ENCODE measurements at places on chromosomes 5 and 9. TPM values are rescaled to one million over a fixed set of nuclear protein-coding genes. Genes with fewer than 3 reads are reported as not detected.

DNA sequence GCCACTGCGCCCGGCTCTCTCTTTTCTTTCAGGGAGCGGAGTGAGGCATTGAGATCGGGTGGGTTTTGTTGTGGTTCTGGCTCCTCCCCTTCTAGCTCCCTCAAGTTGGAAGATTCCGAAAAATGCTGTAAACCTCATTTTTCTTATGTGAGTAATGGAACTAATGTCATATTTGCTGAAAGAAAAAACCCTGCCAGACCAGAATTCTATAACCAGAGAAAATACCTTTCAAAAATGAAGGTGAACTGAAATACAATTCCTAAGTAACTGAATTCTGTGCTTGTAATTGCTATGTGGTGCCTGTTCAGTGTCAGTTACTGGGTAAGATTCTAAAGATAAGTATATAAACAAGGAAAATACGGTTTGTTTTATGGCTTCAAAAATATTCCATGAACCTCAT is 30.9 kb upstream of the CDK20 start:
- H3K36me3 ChIP-seq, result no peaks in the 10 kb centered on the region
- no peak for DNase-seq
- H3K4me1 ChIP-seq, result no peaks in the 10 kb centered on the region
- no peaks in the 10 kb centered on the region for H3K27me3 ChIP-seq

GRCh38 chr5:113487781-113488644 is at the start of gene MCC:
Gene MCC (minus strand): TSS chr5:113488453.
- H3K36me3 ChIP-seq, result no peaks in the 10 kb centered on the region
- H3K4me1 ChIP-seq, result peaks cover 6% of the 10 kb centered on the region
- peak; percentile 90 for DNase-seq
- peak within 1 kb of the TSS; percentile 72 for H3K4me3 ChIP-seq
- H3K27ac ChIP-seq, result peak within 1 kb of the TSS; percentile 46

DNA sequence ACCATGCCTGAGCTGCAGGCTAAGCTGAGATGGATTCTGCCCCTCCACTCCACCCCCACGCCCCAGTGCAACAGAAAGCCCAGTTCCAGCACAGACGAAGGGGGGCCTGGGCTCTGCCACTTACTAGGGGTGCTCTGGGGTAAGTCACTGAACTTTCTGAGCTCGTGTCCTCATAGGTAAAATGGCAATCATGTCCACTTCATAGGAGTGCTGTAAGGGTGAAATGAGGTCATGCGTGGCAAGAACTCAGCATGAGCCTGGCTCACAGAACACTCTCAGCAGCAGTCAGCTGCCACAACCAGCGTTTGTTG is 8.4 kb upstream of the PSD2 start:
- H3K36me3 ChIP-seq, result no peaks in the 10 kb centered on the region
- no peaks in the 10 kb centered on the region for H3K27me3 ChIP-seq
- no peaks in the 10 kb centered on the region for H3K4me1 ChIP-seq

The ZFP2 gene
- polyA plus RNA-seq, result 0.61 TPM

The NOP16 gene
- polyA plus RNA-seq, result 83.4 TPM

The ARHGEF28 gene
- polyA plus RNA-seq, result 0.51 TPM

All from heart left ventricle (tissue), 16 donors.